Stimulated activated CD8-positive, alpha-beta memory T cell treated with anti-CD3 and anti-CD28 coated beads, Interleukin-4, amount 100 ng/mL, for 48 hours (primary cell): ENCODE measurements at places on chromosomes 16 and 17.

DNA sequence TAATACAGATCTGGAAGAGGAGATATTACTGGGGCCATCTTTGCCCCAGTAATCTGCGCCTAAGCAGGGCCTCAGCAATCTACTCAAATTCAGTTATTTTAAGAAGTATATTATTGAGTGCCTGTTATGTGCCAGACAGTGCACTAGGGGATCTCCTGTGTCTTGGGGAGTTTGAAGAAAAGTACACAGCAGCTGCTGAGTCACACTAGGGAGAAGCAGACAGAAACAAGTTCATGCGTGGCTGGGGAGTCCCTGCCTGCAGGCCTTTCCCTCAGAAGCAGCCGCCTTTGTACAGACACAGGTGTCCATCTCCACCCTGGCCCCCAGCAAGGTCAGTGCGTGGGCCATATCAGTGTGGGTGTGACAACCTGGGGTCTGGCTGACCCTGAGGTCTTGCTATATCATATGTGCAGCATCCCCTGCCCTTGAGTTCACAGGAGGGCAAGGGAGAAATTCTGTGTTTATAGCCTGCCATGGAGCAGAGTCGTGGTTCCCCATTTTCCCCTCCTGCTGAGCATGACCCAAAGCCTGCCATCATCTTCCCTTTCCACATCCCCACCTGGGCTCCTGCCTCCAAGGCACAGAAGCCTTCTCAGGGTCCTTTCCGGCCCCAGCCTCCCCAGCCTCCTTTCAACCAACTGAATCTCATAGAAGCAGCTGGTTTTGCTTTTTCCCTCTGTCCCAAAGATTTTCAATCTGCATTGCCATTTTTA lies 229.9 kb upstream of the SDK2 start:
- no peak for DNase-seq

DNA sequence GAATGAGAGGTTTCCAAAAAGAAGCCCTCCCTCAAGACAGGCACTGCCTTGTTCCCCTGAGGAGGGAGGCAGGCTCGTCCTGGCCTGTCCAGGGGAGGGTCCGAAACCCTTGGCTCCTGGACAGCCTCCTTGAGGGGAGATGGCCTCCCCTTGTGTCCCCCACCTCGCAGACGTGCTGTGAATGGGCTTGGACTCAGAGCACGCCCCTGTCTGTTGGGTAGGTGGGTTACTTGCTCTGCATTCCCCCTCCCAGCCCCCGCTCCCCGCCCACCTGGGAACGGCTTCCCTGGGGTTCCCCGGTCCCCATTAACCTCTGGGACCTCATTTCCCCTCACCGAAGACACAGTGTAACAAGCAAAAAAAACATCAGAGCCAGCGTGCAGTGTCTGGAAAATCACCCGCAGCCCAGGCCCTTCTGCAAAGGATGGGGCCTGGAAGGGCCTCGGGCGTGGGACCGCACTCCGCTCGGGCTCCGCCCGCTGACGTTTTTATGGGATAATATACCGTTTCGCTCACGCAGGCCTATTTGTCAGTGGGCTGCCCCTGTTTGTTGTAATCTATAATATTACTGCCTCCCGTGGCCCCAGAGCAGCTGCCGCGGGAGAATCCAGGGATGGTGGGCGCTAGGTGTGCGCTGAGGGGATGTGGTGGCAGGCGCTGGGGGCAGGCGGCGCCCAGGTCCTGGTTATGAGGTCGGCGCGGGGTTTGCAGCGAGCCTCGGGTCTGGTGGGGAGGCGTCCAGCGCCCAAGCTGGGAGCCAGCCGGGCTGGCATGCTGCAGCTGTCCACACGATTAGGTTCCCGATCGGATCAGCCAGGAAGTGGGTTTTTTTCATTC lies 11.1 kb downstream of the BAHCC1 start:
- no peak for DNase-seq

GRCh38 chr17:34798581-34798980 lies 162.7 kb downstream of the CCT6B start:
- no peak for DNase-seq

GRCh38 chr17:32496395-32497073 lies 9.7 kb downstream of the CDK5R1 start:
- DNase-seq: no peak

GRCh38 chr17:17711641-17712162 lies 30.4 kb downstream of the RAI1 start:
- no peak for DNase-seq

GRCh38 chr16:24728891-24729242 lies 584 bp upstream of the TNRC6A start:
- no peak for DNase-seq

DNA sequence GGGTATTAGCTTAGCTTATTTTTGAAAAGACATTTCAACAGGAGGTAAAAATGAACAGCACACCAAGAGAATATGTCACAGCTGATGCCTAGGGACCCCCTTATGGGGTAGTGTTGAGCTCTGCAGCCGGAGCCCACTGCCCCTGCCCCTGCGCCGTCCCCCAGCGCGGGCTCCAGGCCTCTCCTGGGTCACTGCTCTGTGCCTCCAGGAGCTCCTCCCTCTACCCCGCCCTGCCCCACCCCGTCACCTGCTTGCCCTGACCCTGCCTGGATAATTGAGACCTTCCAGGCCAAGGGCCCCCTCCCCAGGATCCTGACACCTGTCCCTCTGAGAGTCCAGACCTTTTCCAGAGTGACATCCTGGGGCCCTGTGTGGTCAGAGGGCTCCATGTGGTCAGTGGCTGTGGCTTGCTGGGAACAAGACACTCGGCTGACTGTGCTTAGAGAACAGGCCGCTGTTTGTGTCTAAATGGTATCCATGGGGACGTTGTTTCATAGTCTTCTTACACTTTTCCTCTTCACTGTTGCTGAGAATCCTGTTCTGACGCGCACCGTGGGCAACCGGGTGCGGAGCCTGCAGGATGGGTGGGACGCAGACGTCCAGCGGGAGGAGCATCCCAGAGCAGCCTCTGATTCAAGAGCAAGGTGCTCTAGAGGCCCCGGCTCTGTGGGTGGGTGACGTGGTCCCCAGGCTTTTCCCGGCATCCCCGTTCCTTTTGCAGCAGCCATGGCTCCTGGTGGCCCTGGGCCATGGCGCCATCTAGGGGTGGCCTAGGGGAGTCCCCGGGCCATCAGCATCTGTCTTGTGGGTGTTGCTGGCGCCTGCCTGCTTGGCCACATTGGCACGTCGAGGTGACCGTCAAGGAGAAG lies 20.0 kb upstream of the WFIKKN1 start:
- peak; percentile 78 for DNase-seq

GRCh38 chr17:16378636-16379282 lies 2.1 kb upstream of the UBB start:
- DNase-seq: no peak

DNA sequence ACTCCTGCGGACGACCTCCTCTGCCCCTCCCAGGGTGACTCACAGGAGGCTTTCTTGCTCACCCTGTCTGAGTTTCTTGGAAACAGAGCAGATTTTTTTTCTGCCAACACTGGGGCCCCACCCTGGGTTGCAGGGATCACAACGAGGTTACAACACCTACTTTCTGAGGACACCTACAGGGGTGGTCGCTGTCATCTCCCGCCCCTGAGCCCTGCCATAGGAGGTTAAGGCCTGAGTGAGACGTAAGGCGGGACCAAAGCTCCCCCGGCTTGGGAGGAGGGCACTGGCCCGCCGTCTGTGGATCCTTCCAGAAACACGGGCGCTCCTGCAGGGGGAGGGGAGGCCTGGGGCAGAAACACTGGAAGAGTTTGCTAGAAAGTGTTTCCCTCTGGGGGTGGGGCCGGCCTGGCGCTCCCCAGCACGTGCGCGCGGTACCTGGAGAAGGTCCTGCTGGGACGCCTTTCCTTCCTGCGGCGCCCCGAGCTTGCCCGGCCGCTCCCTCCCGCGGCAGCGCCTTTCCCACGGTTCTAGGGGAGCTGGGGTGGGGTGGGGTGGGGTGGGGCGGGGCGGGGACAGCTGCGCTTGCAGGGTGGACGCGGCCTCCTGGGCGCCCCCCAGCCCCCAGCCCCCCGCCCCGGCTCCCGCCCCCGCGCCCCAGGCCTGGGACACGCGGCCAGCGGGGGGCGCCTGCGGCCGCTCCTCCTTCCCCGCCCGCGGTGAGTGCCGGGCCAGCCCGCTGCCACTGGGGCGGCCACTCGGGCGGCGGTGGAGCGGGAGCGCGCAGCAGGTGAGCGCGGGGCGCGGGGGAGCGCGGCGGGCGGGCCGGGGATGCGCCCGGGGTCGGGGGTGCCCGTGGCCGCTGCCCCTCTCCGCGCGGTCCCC lies 20.7 kb upstream of the ADCY7 start:
- DNase-seq: peak; percentile 80

DNA sequence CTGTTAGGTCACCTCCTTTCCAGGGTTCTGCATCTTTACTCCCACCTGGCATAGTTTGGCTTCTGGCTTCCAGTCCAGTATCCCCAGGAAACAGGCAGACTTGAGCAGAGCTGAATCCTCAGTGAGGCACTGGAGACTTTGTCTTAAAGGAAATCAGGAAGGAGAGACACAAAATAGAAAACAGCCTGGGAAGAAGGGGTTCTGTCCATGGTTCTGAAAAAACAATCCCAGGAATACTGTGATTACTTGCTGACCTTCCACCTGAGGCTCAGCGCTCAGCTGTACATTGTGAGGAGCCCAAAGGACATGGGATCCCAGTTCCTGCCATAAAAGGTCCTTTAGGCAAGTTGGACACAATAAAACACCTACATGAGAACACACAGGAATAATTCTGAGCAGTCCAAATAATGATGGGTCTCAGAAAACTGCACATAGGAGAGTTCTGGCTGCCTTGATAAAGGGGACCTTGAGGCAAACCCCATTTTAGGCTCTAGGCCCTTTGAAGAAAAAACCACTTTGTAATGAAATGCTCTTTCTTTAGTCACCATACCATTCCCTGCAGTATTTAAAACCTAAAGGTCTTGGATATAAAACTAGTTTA lies 81.4 kb upstream of the CRHR1 start:
- no peak for DNase-seq

- DNase-seq: peak; percentile 43
Measured at GRCh38 chr16:89981414-89981813, 32.9 kb downstream of the DEF8 start.

DNA sequence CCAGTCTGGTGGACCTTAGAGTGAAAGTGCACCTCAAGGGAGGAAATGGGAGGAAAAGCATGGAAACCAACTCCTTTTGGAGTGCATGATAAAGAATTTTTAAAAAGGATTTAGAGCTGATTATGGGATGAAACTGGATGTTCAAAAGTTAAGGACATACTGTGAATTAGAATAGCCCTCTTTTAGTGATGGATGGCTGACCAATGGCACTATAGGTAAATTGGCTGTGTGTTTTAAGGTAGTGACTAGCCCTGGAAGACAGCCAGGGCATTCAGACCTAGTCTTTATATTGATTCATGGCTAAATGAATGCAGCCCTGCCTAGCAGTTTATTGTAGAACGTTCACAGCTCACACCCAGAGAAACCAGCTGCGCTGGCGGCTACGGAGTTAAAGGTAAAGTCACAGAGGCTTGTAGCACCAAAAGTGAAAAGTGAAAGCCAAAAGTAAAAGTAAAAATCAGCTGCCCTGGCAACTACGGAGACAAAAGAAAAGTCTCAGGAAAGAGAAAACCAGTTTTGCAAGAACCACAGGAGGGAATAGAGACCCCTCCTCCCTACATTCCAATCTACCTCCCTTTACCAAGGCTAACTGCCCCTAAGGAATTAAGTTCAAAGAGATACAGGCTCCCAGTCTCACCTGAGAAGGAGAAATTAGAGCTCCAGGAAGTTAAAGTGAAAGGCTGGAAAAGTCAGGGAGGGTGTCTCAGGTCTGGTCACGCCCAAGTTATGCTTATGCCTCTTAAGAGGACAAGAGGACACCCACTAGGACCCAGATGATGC lies 21.8 kb downstream of the ACSM1 start:
- DNase-seq: peak; percentile 45
